Activated naive CD8-positive, alpha-beta T cell treated with anti-CD3 and anti-CD28 coated beads, Interleukin-2, amount 50 U/mL, for 24 hours (primary cell): ENCODE measurements at places on chromosomes 5 and 9.

- DNase-seq = no peak
Measured at GRCh38 chr9:135552698-135553171, 6.8 kb downstream of the OBP2A start.

GRCh38 chr5:158119961-158120723 is 261.2 kb upstream of the CLINT1 start:
- DNase-seq = no peak

DNA sequence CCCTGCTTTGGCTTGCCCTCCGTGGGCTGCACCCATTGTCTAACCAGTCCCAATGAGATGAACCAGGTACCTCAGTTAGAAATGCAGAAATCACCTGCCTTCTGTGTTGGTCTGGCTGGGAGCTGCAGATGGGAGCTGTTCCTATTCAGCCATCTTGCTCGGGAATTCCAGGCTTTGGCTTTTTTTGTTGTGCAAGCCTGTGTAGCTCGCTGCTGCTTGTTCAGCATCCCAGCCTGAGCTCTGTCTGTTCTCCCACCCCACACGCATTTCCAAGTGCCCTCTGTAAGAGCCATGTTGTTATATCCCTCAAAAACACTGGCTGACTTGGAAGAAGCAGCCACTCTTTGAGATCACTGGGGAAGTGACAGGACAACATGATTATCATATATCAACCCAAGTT is 101.6 kb upstream of the DPYSL3 start:
- DNase-seq = no peak

DNA sequence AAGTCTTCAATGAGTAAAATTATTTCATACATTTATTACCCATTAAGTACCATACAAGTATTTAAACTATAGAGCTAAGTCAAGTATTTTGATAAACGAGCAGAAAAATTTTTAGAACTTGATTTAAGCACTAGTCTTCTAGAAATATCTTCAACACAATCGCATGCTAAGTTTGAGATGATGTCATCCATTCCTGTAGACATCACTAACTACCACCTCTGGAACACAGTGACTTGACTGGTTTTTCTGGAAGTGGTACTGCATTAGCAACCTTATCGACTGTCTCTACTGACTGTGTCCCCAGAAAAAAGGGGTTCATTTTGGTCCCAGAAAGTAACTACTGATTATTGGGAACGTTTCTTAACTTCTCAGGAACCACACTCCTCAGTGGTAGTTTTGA is 69.0 kb downstream of the CDC14B start:
- DNase-seq = no peak

GRCh38 chr5:1282131-1282992 is 12.5 kb downstream of the TERT start:
- no peak for DNase-seq

- DNase-seq = no peak
Measured at GRCh38 chr5:10583663-10584572, 20.0 kb downstream of the ANKRD33B start.

DNA sequence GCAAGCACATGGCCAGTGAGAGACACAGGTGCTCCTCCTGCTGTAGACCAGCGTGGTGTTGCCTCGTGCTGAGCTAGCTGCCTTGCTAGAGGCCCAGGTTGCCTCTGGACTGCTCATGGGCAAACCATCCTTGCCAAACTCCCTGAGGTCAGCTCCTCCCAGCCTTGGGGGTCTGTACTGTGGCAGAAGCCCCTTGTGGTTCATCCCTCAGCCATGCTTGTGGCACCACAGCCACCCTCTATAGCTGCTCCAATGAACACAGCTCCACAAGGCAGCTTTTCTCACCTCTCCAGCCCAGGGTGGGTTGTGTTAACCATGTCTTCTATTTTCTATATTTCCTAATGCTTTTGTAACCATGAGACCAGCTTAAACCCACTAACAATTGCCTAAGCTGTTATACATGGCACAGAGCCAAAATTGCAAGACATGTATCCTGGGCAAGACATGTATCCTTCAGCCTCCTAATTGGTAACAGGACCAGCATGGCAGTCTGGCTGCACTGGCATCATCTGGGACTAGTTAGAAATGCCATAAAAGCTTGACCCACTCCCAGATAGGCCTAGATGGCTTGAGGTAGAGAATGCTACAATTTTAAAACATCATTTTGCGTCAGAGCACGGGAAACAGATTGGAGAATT is 183.1 kb upstream of the S1PR3 start:
- no peak for DNase-seq

DNA sequence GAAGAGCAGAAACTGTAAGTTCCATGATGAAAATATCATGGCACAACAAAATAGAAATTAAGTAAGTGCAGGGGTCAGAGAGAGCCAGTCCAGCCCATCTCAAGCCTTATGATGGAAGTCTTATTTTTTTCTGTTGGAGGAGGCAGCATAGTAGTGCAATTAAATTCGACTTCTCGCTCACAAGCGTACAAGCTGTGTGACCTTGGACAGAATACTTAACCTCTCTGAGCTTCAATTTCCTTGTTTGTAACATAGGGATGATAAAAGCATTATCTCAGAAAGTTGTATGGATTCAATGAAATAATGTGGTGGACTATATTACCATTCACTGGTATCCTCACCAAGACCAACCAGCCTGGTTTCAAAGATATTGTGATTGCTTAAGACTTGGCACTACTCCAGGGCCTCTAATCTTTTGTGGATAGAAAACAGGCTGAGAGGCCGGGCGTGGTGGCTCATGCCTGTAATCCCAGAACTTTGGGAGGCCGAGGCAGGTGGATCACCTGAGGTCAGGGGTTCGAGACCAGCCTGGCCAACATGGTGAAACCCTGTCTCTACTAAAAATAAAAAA is 26.8 kb upstream of the MVB12B start:
- no peak for DNase-seq

GRCh38 chr5:68554571-68555279 is 339.2 kb downstream of the PIK3R1 start:
- no peak for DNase-seq

GRCh38 chr5:8493176-8493575 is 624.2 kb downstream of the MTRR start:
- no peak for DNase-seq
